ENCODE measurements at places on chromosomes 2 and 18.

GRCh38 chr2:139214801-139215200, 434.6 kb upstream of the NXPH2 start:
- no peak for DNase-seq

GRCh38 chr2:88590998-88591613, 36.2 kb downstream of the EIF2AK3 start:
- DNase-seq: peak; percentile 40

GRCh38 chr2:204472375-204472774, 72.9 kb upstream of the PARD3B start:
- no peak for DNase-seq

DNA sequence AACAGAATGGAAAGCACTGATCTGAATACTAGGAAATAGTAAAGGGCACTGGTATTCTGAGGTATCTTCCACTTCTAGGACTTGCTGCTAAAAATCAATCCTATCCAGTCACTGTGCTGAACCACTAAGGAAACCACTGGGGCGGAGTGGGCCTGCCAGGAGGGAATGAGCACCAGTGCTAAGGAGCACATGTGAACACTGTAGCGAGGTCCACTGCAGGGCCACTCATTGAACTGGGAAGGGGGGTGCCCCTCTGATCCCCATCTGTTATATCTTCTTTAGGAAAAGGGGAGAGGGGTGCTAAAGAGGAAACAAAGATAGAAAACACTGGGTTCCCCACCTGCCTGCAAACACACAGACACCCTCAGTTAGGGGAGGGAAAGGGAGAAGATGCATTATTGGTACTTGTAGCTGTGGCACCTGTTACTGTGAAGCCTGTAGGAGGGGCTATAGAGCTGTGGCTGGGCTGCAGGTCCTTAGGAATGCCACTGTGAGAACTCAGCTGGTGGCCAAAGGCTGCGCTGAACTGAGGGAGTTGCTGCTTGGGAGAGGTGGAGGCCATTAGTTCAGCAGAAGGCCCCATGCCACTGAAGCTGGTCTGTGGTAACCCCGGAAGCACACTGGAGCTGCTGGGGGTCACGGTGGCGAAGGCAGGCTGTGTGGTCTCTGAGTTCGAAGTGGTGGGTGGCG, 81.8 kb downstream of the INO80D start:
- peak; percentile 32 for DNase-seq

DNA sequence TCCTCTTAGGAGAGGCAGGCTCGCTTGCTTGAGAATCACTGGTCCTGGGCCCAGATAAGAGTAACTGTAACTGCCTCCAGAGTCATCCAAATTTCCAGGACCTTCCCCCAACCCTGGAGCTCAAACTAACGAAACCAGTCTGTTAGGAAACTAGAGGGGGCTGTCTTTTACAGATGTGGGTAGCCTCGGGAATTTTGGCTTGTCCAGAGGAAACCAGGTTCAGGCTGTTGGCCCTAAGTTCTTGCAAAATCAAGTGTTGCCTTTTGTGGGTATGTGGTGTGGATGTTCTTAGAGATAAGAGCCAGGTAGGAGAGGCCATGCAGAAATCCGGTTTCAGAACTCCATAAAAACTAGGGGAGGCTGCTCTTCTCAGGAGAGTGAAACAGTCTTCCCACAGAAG, 125.0 kb upstream of the DLX2 start:
- DNase-seq: no peak

- no peak for DNase-seq
These were observed 4.7 kb downstream of the CYTIP start for GRCh38 chr2:157438863-157439823.
